Calu3 (cell line): ENCODE measurements at places on chromosomes 1 and 21. TPM values are rescaled to one million over a fixed set of nuclear protein-coding genes. Genes with fewer than 3 reads are reported as not detected.

DNA sequence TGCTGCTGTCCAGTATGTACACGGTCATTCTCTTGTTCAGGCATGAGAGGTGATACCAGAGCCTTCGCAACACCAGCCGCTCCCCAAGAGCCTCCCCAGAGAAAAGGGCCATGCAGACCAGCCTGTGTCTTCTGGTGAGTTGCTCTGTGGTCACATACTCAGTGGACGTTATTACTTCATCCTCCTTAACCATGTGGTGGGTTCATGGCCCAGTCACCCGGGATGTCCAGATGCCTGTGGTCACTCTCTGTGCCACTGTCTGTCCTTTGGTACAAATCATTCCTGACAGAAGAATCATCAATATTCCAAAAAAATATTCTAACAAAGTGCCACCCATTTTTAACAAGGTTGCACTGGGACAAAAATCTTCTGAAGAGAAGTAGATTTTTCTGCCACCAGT lies 8.8 kb upstream of the ZNF124 start:
- no peak for DNase-seq

The CELA3A gene
- total RNA-seq = not detected in 2 replicates

GRCh38 chr1:149962039-149962647 lies 25.5 kb upstream of the MTMR11 start:
- peak; percentile 64 for DNase-seq

- peak; percentile 45 for DNase-seq
Observed at GRCh38 chr1:28737307-28738132, 780 bp downstream of the YTHDF2 start.

DNA sequence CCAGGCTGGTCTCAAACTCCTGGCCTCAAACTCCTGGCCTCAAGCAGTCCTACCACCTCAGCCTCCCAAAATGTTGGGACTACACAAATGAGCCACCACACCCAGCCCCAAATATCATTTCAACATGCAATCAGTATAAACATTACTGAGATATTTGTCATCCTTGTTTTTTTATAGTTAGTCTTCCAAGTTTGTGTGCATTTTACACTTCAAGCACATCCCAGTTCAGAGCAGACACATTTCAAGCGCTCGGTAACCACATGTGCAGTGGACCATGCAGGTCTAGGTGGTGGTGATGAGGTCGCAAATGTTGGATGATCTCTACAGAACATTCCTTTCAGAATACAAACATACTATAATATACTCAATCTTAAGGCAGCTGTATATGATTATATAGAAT lies 23.8 kb upstream of the APP start:
- no peak for DNase-seq

The PEX11B gene
- total RNA-seq = 27.1 and 27.3 TPM in 2 replicates

GRCh38 chr1:55209247-55209646 lies 5.9 kb downstream of the USP24 start:
- no peak for DNase-seq
